ENCODE measurements at places on chromosomes 13 and 19. TPM values are rescaled to one million over a fixed set of nuclear protein-coding genes. Genes with fewer than 3 reads are reported as not detected.

DNA sequence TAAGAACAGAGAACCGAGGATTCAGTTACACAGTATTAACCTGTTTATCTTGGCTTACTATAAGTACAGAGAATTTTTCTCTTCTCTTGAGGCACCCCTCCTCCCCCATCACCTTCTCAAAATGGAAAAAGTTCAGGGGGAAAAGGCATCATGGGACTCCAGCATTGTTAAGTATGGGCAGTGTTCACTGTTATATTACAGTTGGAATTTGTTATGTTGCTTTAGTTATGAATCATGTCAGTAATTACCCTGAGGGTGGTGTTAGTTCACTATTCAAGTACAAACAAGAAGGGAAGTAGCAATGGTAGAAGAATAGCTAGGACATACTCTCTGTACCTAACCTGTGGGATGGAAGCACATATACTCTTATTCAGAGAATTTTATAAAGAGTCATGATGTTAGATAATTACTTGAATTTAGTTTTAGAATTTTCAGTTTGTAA lies 12.0 kb downstream of the LPAR6 start:
- no peak for DNase-seq

GRCh38 chr13:51958217-51958547 lies 53.1 kb downstream of the ATP7B start:
- DNase-seq = no peak

DNA sequence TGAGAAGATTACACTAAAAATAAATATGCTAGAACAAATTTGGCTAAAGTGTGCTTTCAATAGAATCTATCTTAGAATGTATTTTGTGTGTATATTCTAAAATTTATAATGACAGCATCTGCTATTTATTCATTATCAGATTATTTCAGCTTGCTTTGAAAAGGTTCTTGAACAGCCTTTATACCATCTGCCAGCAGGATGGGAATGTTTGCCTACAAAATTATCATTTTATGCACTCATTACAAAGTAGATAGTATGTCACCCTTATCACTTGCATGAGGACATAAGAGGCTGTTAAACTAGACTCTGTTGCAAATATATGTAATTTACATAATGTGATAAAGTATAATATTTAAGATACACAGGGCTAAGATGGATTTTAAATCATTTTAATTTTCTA lies 1286.9 kb upstream of the PCDH20 start:
- DNase-seq = no peak

DNA sequence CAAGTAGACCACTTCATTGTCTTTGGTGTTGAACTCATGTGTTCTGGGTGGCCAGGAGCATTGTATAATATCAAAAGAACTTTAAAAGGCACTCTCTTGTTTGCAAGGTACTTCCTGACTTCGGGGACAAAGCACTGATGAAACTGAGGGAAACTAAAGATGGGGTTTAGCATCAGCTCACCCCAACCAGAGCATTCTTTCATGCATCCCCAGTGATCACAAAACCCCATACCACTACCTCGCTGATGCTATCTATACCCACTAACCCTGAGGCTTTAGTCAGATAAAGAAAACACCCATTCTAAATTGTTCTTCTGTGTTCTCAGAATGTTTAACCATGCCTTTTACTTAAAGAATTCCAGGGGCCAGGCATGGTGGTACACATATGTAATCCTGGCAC lies 94.5 kb upstream of the DOCK9 start:
- DNase-seq = no peak

DNA sequence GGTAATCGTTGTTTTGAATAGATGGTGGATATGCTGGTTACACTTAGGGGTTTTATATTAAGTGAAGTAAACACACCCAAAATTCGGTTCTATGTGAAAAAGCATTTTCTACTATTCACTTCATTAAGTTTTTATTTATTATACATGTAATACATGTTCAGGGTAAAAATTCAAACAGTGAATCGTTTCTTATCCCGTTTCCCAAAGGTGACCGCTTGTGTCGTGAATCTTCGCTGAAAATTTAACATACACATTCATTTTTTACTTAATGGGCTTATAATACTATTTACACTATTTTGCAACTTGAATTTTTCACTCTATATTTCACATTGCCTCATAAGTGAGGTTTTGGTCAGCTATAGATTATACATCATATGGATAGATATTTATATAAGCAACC lies 24.5 kb downstream of the IPO5 start:
- no peak for DNase-seq

- DNase-seq = no peak
Observed at GRCh38 chr13:59631271-59631670, 532.5 kb downstream of the DIAPH3 start.

Gene THAP8
- total RNA-seq = 1.7 TPM

DNA sequence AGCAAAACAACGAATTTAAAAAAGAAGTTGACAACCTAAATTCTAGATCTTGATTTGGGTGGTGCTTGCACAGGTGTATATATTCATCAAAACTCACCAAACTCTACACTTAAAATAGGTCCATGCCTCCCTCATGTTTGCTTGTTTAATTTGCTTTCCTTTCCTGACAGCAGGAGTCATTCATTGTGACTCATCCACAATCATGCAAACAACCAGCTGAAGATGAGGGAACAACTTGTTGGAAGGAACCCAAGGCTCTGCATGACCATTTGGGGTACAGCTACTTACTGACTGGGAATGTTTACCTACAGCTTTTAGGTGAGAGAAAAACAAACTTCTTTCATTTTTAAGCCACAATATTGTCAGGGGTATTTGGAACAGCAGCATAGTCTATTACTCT lies 96.6 kb downstream of the RXFP2 start:
- no peak for DNase-seq

Gene ZNF132
- total RNA-seq = 3.2 TPM

Gene EFNB2
- 0.26 TPM for total RNA-seq

DNA sequence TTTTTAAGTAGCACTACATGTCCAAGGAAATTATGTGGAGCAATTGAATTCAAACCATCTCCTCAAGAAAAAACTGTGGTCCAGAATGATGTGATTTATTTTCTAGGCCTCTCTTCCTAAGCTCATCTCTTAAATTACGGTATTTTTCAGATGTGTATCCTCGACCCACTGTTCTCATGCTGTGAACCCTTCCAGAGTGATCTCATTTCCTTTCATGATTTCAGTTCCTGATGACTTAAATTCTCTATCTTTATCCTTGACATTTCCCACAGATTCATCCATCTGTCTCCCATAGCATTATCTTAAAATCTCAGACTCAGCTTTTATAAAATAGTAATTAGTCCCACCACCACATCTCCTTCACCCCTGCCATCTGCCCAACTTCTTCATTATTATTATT lies 117.6 kb upstream of the SPRY2 start:
- DNase-seq = no peak

GRCh38 chr13:72864142-72865011 lies 82.4 kb downstream of the PIBF1 start:
- DNase-seq = no peak

- DNase-seq = no peak
Observed at GRCh38 chr13:113634279-113635047, 23.5 kb downstream of the ATP4B start.

Gene CYP2A7
- not detected for total RNA-seq

GRCh38 chr13:102698649-102698980 lies 3.8 kb upstream of the METTL21C start:
- DNase-seq = no peak

Gene DNAJC15
- 17.6 TPM for total RNA-seq

- no peak for DNase-seq
Observed at GRCh38 chr19:13931391-13932148, 6.6 kb downstream of the PODNL1 start.

DNA sequence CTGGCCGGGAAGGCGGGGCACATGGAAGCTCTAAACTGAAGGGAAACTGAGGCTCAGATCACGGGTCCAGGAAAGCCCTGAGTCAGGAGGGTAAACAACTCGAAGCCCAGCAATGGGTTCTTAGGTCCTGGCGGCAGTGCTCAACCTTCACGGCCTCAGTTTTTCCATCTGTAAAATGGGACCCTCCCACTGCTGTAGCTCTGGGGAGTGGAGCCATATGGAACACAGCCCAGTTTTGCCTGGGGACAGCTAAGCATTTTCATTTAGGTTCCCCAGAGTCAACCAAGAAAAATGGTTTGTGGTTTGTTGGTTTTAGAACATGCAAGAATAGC lies 30.4 kb downstream of the CEBPG start:
- no peak for DNase-seq

DNA sequence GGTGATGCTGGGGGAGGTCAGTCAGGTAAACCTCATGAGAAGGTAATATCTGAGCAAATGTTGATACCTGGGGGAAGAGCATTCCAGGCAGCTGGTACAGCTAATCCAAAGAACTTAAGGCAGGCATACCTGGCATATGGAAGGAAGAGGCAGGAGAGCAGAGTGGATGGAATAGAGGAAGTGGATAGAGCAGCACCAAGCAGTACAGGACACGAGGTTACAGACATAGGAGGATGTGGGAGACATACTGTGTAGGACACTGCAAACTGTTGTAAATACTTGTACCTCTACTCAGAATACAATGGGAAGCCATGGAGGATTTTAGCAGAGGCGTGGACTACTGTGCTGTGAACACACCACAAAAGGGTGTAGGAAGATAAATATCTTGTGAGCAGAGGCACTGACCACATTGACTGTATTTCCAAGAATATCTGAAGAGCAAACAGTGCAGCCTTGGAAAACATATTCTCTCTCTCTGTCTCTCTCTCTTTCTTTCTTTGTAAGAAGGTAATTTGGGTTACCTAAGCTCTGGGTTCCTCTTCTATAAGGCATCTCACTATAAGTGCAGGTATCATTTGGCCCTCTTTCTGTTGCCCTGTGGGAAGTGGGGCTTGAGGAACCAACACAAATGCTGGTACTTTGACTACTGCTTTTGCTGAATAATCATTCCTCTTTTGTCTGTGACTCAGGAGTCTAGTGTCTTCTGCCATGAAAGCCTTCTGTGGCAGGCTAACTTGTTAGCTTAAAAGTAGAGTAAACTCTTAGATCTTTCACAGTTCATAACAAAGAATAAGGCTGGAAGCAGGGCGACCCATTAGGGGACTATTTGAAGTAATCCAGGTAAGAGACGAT lies 238.0 kb downstream of the VWA8 start:
- DNase-seq = no peak

DNA sequence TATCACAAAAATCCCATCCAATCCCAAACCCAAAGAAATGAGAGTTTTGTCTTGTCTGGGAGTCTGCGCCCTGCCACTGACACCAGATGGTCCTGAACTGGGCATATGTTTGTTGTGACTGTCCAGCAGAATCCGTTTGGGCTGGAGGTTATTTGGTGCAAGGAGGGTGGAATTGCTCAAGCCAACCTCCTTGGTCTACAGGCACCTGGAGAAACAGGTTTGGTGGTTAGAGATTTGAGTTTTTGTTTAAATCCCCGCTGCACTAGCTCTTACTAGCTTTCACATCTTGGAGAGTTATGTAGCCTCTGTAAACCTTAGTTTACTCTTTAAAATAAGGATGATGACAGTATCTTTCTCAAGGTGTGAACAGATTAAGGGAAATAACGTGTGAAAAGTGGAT lies 101.7 kb downstream of the SLC7A1 start:
- DNase-seq = no peak

- no peak for DNase-seq
Observed at GRCh38 chr19:29171525-29171924, 41.4 kb downstream of the UQCRFS1 start.

DNA sequence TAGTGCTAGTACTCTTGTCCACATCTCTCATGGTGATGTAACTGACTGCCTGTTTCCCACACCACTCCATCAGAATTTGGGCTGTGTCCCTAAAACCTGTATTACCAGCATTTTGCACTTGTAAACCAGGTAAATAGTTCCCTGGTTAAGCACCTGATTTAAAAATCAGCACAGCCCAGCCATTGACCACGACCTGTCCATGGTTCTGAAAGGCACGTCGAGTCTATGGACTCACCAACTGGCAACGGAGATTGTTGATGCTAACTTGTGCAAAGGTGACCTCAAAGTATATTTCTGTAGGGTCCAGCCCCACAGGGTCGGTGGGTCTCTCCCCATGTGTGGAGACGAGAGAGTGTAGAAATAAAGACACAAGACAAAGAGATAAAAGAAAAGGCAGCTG lies 46.7 kb upstream of the ZNF835 start:
- DNase-seq = no peak

Gene PRR12
- 29.7 TPM for total RNA-seq

Gene IL12RB1
- 109 TPM for total RNA-seq

Gene LGALS7
- not detected for total RNA-seq

Gene CD33
- 0.89 TPM for total RNA-seq

DNA sequence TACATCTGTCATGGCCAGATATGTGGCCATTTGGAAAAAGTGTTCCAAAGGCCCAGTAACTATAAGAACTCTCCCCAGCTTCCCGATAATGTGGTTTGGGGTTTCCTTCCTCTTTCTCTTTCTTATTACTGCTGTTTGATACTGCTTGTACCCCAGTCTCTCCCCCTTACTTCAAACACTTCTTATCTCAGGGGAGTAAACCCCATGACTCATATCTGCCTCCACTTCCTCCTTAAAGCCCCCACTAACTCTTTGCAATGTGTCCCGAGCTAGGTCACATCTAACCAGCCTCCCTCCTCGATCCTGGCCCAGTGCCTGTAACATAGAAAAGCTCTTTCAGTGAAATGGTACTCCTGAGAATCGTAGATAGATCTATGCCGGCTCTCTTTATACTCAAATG lies 82.4 kb upstream of the STARD13 start:
- no peak for DNase-seq

GRCh38 chr19:43574424-43575155 lies 737 bp downstream of the XRCC1 start:
- DNase-seq = no peak

Gene PSG1
- total RNA-seq = not detected

GRCh38 chr19:32407004-32407992 lies 1.7 kb downstream of the DPY19L3 start:
- no peak for DNase-seq

DNA sequence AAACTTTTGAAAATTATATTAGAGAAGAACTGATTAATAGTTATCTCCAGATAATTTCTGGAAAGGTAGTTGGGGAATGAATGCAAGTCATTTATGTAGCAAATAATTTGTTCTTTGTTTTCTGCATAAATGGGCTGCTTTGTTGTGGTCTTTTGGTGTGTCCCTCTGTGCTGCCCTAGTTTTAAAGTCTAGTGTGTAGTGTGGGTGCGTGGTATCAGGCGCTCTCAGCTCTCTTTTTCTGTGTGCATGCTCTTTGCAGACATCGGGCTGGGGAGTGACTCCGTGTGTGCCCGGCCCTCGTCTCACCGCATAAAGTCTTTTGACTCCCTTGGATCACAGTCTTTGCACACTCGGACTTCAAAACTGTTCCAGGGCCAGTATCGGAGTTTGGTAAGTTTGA lies 94.5 kb downstream of the ARHGEF7 start:
- DNase-seq = no peak

- DNase-seq = no peak
Observed at GRCh38 chr19:10452726-10453618, 32.6 kb downstream of the PDE4A start.

Gene AMH
- total RNA-seq = 3.5 TPM

Gene MEDAG
- total RNA-seq = 0.14 TPM

- DNase-seq = no peak
Observed at GRCh38 chr19:2333027-2333806, 4.7 kb downstream of the SPPL2B start.

- DNase-seq = no peak
Observed at GRCh38 chr13:74819549-74819948, 662.4 kb downstream of the TBC1D4 start.

- DNase-seq = no peak
Observed at GRCh38 chr13:35926859-35927530, 204.2 kb downstream of the DCLK1 start.

Gene TRPM4
- total RNA-seq = not detected

GRCh38 chr19:2308114-2308556 lies at the start of gene LINGO3:
Gene LINGO3 (minus strand): TSS chr19:2308154. CDS start chr19:2291776, 16,378 bp downstream.
- no peak for DNase-seq

Gene SHISA2
- 0.67 TPM for total RNA-seq

Gene KPTN
- total RNA-seq = 4.9 TPM

Gene KCNN4
- total RNA-seq = 99.4 TPM
